ENCODE measurements at places on chromosomes 16 and 17.

DNA sequence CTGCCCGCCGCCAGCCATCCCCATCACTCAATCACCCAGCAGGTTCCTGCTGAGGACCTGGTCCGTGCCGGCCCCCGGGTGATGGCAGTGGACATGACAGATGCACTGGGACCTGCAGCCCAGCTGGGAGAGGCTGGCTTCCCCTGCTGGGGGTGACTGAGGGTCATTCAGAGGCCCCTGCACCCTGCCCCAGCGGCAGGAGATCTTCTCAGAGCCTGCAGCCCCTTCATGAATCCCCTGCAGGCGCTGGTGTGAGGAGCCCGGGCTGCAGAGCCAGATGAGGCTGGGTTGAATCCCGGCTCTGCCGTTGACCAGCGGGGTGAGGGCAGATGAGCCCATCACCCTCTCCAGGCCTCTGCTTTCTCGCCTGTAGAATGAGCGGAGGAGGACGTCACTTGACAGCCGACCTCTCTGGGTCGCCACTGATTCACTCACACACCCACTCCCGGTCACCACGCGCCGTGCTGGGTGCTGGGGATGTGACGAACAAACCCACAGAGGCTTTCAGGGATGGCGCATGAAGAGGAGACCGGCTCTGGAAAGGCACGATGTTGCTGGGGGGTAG lies 95.2 kb upstream of the CIBAR2 start:
- no peak for DNase-seq

DNA sequence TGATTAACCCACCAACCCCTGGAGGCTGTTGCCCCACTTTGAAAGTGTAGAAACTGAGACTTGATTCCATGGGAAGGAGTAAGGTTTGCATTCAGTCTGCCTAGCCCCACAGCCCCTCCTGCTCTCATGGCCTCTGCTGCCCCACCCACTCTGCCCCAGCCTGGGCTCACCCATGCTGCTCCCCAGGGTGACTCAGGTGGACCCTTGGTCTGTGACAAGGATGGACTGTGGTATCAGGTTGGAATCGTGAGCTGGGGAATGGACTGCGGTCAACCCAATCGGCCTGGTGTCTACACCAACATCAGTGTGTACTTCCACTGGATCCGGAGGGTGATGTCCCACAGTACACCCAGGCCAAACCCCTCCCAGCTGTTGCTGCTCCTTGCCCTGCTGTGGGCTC lies 6.5 kb downstream of the PRSS41 start:
- no peak for DNase-seq

DNA sequence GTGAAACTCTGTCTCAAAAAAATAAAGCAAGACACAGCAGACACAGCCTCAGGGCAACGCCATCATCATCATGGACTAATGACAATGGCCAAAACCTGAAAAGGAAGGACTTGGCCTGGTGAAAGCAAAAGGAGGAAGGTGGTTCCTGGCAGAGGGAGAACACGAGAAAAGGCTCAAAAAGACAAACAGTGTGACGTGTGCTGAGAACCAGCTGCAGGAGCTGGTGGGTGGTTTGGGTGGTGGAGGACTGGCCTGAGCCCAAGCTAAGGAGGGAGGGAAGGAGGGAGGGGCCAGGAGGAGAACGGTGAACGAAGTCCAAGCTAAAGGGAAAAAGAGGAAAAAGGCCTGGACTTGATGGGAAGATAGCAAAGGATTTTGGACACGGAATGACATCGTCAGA lies 85.1 kb downstream of the SLC39A11 start:
- no peak for DNase-seq

GRCh38 chr17:10208604-10209193 lies 10.3 kb upstream of the GAS7 start:
- DNase-seq: no peak

- DNase-seq: no peak
These were observed 18.9 kb downstream of the CDH5 start for GRCh38 chr16:66385415-66385814.

DNA sequence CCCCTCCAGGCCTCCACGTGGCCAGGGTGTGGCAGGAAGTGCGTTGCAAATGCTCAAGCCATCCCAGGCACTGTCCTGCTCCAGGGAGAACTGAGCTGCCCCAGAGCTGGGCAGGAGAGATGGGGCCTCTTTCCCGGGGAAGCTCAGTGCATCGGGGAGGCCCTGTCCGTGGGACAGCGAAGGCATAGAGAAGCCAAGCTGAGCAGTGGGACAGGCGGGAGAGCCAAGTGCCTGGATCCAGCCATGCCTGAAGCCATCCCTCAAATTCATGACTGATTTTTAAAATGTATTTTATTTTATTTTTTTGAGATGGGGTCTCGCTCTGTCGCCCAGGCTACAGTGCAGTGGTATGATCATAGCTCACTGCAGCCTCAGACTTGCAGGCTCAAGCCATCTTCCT lies 25.4 kb upstream of the SSTR5 start:
- no peak for DNase-seq

DNA sequence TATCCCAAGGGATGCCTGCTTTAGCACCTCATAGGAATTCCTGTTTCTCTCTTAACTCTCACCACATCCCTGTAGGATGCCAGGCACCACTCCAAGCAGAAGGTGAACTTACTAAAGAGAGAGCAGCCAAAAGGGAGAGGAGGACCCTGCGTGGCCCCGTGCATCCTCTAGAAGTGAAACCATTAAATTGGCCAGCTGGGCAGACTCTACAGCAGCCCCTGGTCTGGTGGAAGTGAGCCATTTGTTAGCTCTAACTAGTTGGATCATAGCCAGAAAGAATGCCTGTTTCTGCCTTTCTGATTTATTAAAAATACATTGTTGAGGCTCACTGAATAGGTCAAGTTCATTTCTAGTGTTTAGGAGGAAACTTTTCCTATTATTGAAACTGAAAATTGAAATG lies 22.3 kb downstream of the TMEM11 start:
- DNase-seq: no peak

GRCh38 chr17:40724656-40725055 lies 21.1 kb upstream of the KRT24 start:
- no peak for DNase-seq

DNA sequence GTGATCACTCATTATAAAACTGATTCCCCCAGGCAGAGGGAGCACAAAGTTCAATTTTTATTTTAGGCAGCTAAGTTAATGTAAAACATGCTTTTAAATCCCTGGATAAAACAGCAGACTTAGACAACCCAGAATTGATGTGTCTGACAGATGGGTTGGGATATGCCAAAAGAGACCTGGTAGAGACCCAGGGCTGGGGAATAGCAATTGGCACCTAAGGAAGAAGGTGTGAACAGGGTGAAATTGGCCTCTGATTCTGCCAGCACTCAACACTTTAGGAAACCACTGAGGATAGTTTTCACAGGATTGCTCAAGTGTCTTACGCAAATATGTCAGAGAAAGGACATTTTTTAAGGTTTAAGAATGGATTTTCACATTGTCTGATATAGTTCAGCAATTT lies 938.2 kb upstream of the CDH8 start:
- no peak for DNase-seq

GRCh38 chr17:74801896-74802295 lies 25.8 kb upstream of the NAT9 start:
- DNase-seq: no peak

- DNase-seq: no peak
These were observed 62.4 kb downstream of the STH start for GRCh38 chr17:46061435-46061834.

DNA sequence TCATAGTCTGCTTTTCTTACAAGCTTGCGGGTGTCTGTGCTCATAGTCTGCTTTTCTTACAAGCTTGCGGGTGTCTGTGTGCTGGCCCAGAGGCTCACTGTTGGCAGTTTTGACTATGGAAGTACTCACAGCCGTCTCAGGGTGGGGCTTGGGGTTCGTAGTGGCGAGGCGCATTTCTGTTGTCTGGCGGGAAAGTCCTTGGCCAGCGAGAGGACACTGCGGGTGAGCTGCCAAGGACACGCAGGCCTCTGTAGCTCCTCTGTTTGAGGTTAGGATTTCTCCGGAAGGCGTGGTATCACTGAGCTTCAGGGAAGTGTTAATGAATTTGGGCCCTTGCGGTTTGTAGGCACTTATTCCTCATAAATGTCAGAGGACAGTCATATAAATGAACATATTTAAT lies 13.5 kb downstream of the TBCD start:
- DNase-seq: no peak

GRCh38 chr16:586645-587590 lies 2.9 kb upstream of the RAB40C start:
- no peak for DNase-seq

Data from activated T-cell treated with anti-CD3 and anti-CD28 coated beads, Interleukin-2, amount 50 U/mL, for 24 hours (primary cell).